ENCODE measurements at places on chromosomes 3 and 15.
A peak's percentile ranks its signal among the peaks of the same experiment; 100 is the strongest.

GRCh38 chr3:48155122-48155521 is 33.1 kb downstream of the CDC25A start:
- peak; percentile 87 for DNase-seq

GRCh38 chr3:87848003-87848402 is 210.8 kb downstream of the CGGBP1 start:
- no peak for DNase-seq

GRCh38 chr3:74978684-74979083 is 364.2 kb upstream of the CNTN3 start:
- DNase-seq, result no peak

DNA sequence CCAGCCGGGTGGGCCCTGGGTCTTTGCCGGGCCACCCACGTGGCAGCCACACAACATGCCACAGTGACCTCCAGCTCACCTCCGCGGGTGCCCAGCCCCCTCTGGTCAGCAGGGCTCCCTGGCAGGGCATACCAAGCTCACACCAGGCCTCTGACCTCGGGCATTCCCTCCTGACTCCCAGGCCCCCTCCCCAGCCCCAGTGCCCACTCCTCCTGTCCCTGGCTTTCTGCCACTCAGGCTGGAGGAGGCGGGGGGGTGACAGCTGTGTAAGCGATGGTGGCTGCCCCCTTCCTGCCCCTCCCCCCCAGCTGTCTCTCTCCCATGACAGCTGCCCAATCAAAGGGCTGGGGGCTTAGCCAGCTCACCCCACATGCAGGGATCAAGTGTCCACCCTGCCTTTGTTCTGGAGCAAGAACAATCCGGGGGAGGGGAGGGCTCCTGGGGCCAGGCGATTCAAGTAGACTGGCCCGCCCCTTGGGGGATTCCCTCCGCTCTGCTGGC is 3.3 kb downstream of the PCBP4 start:
- no peak for DNase-seq

DNA sequence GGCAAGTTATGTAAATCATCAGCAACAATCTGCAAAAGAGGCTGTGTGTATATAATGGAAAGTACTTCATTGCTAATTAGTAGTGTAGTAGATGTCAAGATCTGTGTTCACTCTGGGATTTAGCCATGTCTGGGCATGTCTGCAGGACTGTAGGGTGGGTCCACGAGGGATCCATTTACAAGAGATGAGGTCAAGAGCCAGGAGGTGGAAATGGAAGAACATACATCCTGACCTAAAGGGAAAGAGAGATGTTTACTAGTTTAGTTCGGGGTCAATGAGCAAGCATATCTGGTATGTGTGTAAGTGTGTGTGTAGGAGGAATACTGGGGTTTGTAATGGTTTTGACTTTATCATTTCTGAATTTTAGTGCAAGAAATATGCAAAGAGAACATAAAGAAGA is 171.5 kb upstream of the NANOGP8 start:
- peak; percentile 43 for DNase-seq

DNA sequence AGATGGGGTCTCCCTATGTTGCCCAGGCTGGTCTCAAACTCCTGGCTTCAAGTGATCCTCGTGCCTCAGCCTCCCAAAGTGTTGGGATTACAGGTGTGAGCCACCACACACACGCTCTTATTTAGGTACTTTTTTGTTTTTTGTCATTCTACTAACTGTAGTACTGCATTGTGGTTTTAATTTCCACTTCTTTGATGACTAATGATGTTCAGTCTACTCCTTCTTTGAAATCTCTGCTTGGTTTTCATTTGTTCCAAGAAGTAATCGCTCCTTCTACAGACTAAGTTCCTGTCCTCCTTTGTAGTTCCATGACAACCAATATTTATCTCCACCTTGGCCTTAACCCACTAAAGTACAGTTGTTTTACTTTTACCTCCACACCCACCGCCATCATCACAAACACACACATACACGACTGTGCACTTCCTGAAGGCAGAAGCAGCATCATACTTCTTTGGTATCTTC is 529 bp upstream of the DLEC1 start:
- DNase-seq, result no peak

- DNase-seq, result peak; percentile 47
Measured at GRCh38 chr3:23324745-23325144, 121.6 kb downstream of the UBE2E2 start.

GRCh38 chr3:134916276-134916961 is 121.4 kb downstream of the EPHB1 start:
- DNase-seq, result no peak

DNA sequence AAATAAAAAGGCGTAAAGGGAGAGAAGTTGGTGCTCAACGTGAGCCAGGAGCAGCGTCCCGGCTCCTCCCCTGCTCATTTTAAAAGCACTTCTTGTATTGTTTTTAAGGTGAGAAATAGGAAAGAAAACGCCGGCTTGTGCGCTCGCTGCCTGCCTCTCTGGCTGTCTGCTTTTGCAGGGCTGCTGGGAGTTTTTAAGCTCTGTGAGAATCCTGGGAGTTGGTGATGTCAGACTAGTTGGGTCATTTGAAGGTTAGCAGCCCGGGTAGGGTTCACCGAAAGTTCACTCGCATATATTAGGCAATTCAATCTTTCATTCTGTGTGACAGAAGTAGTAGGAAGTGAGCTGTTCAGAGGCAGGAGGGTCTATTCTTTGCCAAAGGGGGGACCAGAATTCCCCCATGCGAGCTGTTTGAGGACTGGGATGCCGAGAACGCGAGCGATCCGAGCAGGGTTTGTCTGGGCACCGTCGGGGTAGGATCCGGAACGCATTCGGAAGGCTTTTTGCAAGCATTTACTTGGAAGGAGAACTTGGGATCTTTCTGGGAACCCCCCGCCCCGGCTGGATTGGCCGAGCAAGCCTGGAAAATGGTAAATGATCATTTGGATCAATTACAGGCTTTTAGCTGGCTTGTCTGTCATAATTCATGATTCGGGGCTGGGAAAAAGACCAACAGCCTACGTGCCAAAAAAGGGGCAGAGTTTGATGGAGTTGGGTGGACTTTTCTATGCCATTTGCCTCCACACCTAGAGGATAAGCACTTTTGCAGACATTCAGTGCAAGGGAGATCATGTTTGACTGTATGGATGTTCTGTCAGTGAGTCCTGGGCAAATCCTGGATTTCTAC is at the start of gene RARB:
Gene RARB, plus strand, starts transcription at position 322 of the 847 bp plus-strand sequence. Its CDS starts 469 bp downstream, at position 791.
- peak; percentile 97 for DNase-seq

DNA sequence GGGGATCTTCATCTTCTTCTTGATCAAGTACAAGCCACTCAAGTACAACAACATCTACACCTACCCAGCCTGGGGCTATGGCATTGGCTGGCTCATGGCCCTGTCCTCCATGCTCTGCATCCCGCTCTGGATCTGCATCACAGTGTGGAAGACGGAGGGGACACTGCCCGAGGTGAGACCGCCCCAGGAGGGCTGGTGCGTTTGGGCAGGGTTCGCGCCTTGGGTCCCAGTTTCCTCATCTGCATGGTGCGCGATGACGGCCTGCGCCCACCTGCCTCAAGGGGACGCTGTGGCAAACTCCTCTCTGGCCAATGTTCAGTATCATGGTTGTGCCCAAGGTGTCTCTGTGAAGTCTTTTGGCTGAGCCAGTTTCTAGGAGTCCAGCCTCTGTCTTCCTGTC is 57.5 kb upstream of the SLC6A1 start:
- DNase-seq, result no peak

DNA sequence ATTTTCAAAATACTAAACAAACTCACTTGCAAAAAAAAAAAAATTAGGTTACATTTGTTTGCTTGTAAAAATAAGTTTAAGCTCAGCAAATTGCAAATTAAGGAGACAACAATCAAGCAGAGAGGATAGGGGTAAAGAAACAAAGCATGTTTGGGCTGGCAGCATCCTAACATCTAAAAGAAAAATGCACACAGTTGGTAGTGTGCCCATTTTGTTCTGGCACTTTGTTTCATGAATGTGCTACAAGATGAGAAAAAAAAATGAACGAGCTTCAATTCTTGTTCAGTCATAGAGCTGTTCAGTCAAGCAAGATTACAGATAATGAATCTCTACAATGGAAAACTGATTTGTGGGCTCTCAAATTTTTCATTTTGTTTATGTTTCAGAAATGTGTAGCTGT is 17.7 kb upstream of the ZBBX start:
- no peak for DNase-seq

- DNase-seq, result peak; percentile 49
Measured at GRCh38 chr15:85329561-85330422, 50.6 kb upstream of the AKAP13 start.

GRCh38 chr3:28186748-28187147 is 54.7 kb upstream of the CMC1 start:
- no peak for DNase-seq

DNA sequence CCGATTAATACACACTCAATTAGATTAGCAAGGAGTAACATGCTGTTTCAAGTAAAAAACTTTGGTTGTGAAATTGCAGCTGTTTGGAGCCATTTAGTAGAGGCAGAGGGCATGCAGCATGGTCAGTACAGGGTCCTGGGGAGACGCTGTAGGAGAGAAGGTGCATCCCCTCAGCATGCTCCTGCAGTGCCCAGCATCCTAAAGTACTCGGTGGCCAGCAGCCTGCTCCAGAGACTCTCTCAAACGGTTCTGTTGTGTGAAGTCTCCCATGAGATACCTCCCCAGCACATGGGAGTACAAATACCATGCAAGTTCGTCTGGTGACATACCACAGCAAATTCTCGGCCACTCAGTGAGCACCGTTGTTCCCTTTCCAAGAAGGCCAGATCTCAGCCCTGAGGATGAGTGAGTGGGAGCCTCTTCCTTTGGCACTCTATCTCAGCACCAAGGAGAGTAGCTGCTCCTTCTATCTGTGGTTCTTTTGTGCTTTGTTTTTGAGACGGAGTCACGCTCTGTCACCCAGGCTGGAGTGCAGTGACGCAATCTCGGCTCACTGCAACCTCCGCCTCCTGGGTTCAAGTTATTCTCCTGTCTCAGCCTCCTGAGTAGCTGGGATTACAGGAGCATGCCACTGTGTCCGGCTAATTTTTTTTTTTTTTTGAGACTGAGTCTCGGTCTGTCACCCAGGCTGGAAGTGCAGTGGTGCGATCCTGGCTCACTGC is 72.7 kb downstream of the TJP1 start:
- no peak for DNase-seq

DNA sequence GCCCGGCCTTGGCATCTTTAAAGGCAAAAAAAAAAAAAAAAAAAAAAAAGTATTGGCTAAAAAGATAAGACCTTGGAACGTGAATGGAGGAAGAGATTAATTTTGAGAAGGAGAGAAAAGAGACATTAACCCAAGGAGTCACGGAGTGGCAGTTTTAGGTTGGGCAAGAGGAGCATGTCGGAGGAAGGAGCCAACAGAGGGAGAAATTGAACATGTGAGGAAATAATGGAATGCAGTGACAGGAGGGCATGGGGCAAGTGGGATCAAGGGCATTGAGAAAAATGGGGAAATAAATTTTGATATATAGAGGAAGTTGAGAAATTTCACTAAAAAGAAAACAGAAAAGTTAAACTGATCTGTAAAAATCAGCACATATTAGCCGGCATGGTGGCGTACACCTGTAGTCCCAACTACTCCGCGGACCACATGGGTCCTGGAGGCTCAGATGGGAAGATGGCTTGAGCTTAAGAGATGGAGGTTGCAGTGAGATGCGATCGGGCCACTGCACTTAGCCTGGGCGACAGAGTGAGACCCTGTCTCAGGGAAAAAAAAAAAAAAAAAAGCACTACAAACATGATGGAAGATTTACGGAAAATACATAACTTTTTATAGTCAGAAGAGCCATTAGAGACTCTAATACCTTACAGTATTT is 1.2 kb downstream of the HAUS2 start:
- DNase-seq, result no peak

- DNase-seq, result no peak
Measured at GRCh38 chr3:115380883-115381572, 233.9 kb upstream of the ZBTB20 start.

GRCh38 chr15:100951965-100952364 is 32.8 kb downstream of the LRRK1 start:
- no peak for DNase-seq

DNA sequence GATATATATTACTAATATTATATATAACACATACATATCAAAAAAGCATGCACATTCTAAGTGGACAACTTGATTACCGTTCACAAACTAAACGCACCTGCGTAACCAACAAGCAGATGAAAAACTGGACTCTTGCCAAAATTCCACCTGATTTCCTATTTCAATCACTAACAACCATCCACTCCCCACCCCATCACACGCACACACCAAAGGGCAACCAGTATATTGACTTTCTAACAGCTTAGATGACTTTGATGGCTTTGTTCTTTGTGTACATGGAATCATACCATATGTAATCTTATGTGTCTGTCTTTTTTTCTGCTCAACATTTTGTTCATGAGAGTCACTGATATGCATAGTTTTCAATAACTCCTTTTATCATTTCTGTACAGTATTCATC is 496.8 kb upstream of the ARRDC4 start:
- DNase-seq, result no peak

DNA sequence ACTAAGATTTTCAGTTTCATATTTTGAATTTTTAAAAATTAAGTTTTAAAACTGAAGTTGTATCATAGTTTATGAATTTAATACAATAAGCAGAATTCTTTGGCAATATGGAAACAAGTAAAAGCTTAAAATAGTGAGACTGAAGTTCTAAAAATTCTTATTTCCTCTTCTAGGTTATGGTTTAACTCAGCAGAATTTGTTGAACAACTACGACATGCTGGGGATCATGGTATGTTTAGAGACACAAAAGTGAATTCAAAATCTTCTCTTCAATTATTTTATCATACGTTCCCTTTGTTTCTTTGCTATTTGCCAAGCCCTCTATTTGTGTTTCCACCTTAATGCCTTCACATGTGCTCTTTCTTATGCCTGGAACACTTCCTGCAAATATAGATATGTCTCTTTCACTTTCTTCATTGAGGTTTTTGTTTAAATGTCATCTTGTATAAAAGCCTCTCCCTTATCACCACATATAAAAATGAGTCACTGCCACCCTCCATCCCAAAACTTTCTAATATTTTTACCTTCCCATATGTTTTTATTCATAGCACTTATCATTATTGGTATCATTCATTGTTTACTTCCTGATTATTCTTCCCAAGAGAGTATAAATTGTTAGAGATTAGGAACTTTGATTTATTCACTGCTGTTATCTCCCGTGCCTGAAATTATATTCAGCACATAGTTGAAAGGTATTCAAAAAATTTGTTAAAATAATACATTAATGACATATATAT is 6.4 kb downstream of the SUCNR1 start:
- DNase-seq, result no peak

- DNase-seq, result no peak
Measured at GRCh38 chr15:77983091-77983707, 94.3 kb downstream of the TBC1D2B start.

DNA sequence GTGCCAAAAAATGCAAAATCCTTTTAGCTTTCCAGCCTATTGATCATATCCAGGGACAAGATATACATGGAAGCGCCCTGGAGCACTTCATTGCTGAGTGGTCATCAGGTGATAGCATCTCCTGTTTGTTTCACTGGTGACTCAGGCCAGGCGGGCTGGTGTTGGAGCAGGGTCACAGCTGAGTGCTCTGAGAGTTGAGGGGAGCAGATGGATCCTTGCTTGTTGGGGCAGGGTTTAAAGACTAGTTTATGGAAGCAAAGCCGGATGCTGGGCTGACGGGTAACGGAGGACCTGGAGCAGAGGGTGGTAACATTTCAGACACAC is 405.0 kb upstream of the TPM1 start:
- DNase-seq, result no peak

All from amniotic epithelial cell (primary cell).